GM20000 (cell line): ENCODE measurements at places on chromosomes 5 and 9.

- no peak for DNase-seq
Observed at GRCh38 chr5:50672663-50673062, 6.2 kb downstream of the PARP8 start.

DNA sequence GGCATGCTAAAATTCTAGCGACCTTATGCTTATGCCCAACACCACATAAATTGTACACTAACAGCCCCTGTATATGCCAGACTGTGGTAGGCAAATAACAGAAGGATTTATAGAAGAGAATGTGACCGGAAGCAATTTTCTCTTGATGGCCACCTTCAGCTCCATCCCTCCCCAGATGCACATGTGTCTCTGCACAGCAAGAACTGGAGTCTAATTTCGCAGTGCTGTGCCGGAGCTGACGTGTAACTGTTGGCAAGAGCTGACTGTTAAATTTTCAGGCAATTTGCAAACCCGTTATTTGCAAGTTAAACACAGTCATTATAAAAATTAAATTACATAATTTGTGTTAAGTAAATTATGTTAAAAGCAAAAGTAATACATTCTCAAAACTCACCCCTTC is 48.4 kb downstream of the PCA3 start:
- DNase-seq = no peak

GRCh38 chr5:159880676-159881075 is 35.6 kb upstream of the ADRA1B start:
- no peak for DNase-seq

DNA sequence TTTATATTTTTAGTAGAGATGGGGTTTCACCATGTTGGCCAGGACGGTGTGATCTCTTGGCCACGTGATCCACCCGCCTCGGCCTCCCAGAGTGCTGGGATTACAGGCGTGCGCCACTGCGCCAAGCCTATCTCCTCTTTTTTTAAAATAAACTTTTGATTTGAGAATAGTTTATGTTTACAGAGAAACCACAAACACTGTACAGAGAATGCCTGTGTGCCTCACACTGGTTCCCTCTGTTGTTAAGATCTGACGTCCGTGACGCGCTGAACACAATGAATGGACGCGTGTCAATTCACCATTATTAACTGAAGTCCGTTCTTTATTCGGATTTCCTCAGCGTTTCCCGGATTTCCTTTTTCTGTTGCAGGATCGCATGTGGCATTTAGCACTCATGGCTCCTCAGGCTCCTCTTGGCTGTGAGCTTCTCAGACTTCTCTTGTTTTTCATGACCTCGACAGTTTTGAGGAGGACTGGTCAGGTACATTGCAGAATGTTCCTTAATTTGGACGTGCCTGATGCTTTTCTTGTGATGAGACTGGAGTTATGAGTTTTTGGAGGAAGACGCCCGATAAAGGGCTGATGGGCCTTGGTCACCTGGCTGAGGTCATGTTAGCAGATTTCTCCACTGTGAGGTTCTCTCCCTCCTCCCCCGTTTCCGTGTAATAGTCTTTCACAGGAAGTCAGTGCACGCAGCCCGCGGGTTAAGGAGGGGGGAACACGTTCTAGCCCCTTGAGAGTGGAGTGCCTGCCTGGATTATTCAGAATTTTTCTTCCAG is 69.6 kb downstream of the ANKRD33B start:
- no peak for DNase-seq

DNA sequence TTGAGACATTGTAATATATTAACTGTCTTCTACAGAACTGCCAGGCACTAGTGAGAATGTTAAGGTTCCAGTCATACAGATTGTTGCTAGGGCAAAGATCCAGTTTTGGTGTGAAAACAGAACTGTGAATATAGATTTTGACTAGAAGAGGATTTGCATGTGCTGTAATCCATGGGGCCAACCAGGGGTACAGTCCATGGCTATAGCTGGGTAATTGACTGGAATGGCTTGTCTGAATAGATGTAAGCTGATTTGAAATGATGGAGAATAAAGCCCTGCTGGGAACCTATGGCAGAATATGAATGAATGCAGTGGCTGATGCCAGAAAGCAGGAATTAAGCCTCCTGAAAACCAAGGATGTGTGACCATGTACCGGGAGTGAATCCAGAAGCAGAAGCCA is 748.5 kb upstream of the CDH10 start:
- no peak for DNase-seq

- no peak for DNase-seq
Observed at GRCh38 chr5:73030995-73031394, 75.2 kb downstream of the FCHO2 start.

- DNase-seq = no peak
Observed at GRCh38 chr5:125402787-125403186, 656.3 kb upstream of the ZNF608 start.

- no peak for DNase-seq
Observed at GRCh38 chr9:93137362-93137761, 3.3 kb upstream of the NINJ1 start.

DNA sequence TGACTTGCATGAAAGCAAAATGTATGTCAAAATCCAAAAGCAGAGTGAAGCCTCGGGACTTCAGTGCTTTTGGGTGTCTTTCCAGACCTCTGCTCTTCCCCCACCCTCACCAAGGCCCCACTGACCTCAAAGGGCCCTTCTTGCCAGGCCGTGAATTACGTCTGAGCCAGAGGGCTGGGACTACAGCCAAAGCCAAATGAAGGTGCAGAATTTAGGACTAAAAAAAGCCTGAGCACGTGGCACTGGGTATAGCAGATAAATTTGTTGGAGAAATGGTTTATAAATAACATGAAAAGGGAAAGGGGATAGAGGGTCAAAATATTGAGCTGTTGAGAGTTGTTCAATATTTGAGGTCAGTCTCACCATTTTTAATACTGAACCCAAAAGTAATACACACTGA is 163.4 kb downstream of the GHR start:
- no peak for DNase-seq

GRCh38 chr5:40486437-40487275 is 193.1 kb upstream of the PTGER4 start:
- peak; percentile 13 for DNase-seq

- no peak for DNase-seq
Observed at GRCh38 chr9:211036-211435, 3.6 kb upstream of the DOCK8 start.

GRCh38 chr9:100554935-100555401 is 22.9 kb upstream of the CAVIN4 start:
- DNase-seq = no peak

DNA sequence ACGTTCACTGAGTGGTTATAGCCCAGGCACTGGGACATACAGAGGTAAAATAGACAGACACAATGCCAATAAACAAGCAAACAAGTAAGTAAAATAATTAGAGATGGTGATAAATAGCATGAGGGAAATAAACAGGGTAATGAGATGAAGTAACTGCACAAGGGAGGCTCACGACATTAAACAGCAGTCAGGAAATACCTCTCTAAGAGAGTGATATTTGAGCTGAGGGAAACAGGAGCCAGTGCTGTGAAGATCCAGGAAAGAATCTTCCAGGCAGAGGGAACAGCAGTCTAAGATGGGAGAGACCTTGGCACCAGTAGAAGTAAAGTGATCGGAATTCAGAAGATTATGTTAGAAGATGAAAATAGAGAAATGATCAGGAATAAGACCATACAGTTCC is 279.4 kb downstream of the HINT1 start:
- DNase-seq = no peak

- DNase-seq = no peak
Observed at GRCh38 chr9:127495884-127496555, 44.7 kb downstream of the LRSAM1 start.
